ENCODE measurements at places on chromosomes 7 and 10. TPM values are rescaled to one million over a fixed set of nuclear protein-coding genes. Genes with fewer than 3 reads are reported as not detected.

DNA sequence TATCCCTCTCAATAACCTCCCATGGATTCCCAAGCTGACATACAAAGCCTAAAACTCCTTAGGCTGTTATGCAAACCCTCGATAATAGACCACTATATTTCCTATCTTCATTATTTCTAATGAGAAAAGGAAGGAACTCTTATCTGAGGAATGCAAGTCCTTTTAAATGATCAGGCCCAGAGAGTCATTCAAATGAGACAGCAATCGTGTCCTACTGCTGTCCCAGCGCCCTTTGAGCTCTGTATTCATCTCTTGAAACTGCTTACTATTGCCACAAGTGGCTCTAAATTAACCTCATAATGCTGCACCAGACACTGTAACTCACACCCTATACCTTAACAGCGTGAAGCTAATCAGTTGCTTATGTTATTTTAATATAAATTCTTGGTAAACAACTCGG lies 182.1 kb upstream of the NAMPT start:
- DNase-seq, result no peak
- peak overlapping the region; percentile 31 for H3K27ac ChIP-seq
- no peak overlapping the region for H3K4me3 ChIP-seq
- H3K4me1 ChIP-seq, result peaks cover 21% of the 10 kb centered on the region

LRRC4 gene
- total RNA-seq, result 4.4 TPM

DNA sequence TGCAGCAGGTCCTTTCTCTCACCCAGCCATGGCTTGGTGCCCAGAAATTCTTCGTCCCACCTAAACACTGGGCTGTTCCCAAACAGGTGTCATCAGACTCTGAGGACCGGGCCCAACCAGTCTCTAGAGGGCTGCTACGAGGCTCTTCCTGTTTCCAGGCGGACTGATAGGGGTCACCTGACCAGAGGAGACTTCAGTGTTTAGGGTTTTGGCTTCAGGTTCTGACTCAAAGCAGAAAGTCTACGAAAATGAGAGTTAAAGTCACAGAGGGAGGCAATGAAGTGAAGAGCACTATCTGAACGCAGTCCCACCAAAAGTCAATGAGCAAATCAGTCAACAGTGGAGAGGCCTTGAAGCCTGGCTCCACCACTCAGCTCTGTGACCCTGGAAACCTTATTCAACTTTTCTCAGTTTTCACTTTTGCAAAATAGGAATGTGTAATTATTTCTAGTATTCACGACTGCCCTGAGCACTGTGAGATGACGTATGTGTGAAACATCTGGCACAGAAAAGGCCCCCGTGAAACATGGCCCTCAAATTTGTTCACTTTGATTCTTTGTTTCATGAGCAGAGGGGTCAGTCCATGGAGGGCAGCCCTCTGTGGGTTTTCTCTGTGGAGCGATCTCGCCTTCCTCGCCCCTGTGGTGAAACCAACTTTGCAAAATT lies 189.9 kb upstream of the PDE1C start:
- peaks cover 56% of the 10 kb centered on the region for H3K4me1 ChIP-seq
- no peaks in the 10 kb centered on the region for H3K27me3 ChIP-seq
- no peak overlapping the region for H3K4me3 ChIP-seq
- H3K36me3 ChIP-seq, result no peaks in the 10 kb centered on the region
- no peak for DNase-seq
- peak overlapping the region; percentile 1 for H3K27ac ChIP-seq

GRCh38 chr7:110065121-110065520 lies 1025.8 kb upstream of the LRRN3 start:
- no peak overlapping the region for H3K27ac ChIP-seq
- DNase-seq, result no peak
- H3K4me3 ChIP-seq, result no peak overlapping the region
- no peaks in the 10 kb centered on the region for H3K4me1 ChIP-seq
- H3K36me3 ChIP-seq, result no peaks in the 10 kb centered on the region
